ENCODE measurements at places on chromosomes 11 and 22.

DNA sequence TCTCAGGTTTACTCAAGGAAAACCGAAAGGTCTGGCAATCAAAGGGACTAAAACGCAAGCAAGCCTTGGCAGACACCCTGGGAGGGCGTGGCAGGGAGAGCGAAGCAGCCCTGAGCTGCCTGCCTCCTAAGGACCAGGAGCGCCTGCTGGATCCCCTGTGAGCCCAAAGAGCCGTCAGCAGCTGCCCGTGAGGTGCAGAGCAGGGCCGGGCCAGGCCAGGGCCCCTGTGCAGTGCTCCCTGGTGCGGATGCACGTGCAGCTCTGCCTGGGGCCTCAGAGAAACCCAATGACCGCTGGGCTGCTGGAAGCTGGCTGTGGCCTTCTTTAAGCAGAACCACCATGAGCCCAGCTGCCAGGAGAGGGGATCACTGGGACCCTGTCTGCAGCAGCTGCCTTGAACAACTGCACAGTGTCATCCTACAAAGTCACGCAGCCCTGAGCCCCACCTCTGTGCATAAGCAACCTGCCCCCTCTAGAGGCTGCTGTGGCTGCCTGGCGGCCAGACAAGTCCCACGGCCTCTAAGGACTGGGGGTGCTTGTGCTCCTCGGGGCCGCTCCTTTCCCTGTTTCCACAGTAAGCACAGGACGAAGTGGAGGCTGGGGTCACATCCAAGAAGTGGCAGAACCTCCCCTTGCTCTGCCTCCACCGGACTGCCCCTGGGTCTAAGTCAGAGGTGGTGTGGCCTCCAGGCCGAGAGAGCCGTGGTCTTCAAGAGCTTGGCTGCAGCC, 29.1 kb upstream of the COMT start:
- DNase-seq, result no peak

- no peak for DNase-seq
Observed at GRCh38 chr22:45318558-45319323, 9.0 kb downstream of the FAM118A start.

- no peak for DNase-seq
Observed at GRCh38 chr11:37504060-37504611, 906.1 kb upstream of the RAG2 start.

DNA sequence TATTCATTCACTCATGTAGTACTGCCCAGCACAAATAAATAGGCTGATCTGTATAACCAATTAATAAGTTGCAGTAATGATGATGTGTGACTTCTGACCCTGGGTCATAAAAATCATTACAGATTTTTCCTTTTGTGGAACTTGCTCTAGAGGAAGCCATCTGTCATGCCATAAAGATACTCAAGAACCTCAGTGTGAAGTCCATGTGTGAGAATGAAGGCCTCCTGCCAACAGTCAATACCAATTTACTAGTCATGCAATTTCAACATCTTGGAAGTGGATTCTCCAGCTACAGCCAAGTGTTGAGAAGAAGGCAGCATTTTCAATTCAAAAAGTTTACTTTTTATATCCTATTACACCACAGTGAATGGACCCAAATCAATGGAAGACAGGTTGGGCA, 435.6 kb upstream of the LRRC4C start:
- no peak for DNase-seq

DNA sequence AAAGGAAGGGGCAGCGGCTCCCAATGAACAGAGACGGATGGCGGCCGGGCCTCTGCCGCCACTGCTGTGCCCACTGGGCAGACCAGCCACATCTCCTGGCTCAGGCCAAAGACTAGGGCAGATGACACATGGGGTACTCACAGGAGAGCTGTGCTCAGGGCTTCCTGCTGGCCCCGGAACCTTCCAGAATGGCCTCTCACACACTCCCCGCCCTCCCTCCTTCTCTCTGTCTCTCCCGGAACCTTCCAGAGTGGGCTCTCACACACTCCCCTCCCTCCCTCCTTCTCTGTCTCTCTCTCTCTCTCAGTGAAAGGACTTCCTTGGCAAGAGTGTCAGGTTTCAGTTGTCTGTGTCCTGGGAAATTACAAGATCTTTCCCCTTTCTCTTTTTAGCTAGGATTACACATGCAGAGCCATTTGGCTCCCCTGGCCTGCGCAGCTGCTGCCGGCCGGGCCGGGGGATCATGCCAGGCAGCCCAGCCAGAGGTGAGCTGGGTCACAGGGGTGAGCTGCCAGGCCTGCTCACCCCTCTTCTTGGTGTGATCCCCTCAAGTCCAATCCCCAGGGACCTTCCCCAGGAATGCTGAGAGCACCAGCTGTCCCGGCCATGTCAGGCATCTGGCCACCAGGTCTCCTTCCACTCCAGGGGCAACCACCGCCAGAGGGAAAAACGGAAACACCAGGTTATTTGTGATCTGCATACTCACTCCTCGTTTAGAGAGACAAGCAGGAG, 45.3 kb upstream of the ADA2 start:
- no peak for DNase-seq

DNA sequence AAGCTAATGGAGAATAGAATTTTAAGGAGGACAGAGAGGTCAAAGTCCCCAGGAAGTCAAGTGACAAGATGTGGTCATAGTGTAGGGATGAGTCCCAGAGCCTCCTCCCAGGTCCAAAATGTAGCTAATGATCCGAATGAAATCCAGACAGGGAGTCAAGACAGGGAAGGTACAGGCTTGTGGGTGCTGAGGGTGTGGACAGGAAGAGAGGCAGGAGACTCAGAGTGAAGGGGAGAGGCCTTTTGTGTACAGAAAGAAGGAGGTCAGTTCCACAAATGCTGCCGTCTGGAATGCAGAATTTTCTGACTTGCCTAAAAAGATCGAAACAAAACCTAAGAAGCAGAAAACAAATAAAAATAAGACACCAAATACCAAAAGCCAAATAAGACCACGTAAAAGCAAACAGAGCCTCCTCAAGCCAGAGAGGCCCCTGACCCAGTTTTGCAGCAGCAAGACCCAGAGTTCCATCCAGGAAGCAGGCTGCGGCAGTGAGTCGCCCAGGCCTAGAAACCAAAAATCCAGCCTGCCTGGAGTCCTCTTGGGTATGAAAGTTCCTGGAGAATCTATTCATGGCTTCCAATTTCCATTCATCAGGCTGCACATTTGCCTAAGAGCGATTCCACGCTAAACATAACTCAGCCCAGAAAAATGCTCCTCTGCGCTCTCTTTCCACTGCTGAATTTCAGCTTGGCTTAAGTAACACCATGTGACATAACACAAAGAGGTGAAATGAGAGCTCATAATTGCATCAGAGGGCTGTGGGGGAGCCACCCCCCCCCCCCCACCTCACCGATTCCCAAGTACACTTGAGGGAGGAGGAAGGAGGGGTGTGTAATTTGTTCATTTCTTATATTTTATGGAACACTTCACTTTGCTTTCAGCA, 71.2 kb downstream of the KIRREL3 start:
- DNase-seq, result no peak

- DNase-seq, result no peak
Observed at GRCh38 chr11:118572981-118573550, 857 bp downstream of the ARCN1 start.

DNA sequence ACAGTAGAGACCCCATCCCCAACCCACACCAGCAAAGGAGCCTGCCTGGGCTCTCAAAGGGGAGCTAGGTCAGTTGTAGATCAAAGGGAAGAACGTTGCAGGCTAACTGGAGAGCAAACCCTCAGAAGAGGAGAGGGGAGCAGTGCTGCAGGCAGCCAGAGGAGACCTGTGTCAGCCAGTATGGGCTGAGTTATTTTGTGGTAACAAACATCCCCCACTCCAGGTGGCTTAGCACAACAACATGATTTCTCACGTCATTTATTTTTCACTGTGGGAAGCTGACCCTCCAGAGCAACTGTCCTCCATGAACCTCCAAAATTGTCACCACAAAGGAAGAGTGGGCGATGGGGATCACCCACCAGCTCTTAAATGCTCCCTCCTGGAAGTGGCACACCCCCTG, 19.8 kb upstream of the SHANK2 start:
- no peak for DNase-seq

DNA sequence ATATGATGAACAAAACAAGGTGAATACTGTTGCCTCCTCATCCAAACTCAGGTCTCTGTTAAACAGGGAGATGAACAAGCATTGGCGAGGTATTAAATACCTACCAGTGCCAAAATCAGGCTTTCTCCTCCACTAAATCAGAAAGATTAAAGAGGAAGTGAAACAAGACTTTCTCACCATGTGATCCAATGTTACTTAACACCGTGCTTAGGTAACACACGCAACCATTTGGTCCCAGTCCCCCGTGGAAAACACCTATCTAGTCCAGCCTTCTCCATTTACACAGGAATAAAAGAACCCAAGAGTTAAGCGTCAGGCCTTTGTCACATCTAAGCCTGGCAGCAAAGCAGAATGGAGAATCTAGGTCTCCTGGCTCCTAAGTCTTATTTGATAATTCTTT, 34.5 kb downstream of the TENM4 start:
- DNase-seq, result no peak

GRCh38 chr11:110973401-110973980, 261.3 kb upstream of the ARHGAP20 start:
- DNase-seq, result no peak

GRCh38 chr22:30245985-30246813, at the start of gene LIF:
Gene LIF, minus strand, starts transcription at chr22:30246759. Its CDS starts 64 bp downstream, at chr22:30246695.
- peak; percentile 30 for DNase-seq

DNA sequence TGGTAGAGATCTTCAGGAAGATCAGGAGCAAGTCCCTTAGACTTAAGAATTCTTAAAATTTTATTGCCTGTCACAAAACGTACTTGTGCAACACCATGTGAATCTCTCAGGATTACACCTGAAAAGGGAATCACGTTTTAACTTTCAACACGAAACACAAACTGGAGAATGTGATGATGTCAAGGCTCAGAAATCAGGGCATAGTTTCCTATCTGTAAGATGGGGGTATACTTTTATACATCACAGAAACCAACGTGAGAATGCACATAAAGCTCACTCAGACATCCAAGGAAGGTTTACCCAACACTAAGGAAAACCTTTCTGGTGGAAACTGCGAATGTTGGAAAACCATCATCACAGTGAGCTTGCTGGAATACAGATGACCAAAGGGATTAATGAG, 2.0 kb downstream of the RPS13 start:
- no peak for DNase-seq

- no peak for DNase-seq
Observed at GRCh38 chr11:107842412-107843100, 16.0 kb downstream of the SLC35F2 start.

DNA sequence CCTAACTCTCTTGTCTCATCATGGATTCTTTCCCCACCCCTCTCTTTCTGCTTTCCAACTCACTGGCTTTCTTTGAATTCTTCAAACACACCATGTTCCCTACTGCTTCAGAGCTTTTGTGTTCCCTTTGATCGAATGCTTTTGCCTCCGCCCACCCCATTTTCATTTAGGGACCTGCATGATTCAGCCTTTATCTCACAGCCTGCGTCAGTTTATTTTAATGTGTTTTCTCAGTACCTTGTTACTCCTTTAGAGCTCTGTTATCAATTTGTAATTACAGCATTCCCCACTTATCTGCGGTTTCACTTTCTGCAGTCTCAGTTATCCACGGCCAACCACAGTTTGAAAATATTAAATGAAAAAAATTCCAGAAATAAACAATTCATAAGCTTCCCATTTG, 451.3 kb downstream of the METTL15 start:
- DNase-seq, result no peak

DNA sequence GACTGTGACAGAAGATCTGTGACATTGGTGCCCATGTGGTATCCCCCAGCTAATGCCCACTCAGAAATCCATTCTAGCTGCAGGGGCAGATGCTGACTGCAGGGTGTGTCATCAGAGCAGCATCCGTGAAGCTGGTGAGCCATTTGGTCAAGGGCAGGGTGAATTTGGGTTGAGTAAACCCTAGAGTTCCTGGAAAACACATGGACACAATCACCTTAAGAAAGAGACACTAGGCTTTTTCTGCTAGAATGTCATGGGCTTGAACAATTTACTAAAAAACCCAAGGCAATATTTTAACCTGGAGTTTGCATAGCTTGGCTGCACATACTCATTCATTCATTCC, 100.0 kb downstream of the ADAMTS15 start:
- DNase-seq, result no peak

DNA sequence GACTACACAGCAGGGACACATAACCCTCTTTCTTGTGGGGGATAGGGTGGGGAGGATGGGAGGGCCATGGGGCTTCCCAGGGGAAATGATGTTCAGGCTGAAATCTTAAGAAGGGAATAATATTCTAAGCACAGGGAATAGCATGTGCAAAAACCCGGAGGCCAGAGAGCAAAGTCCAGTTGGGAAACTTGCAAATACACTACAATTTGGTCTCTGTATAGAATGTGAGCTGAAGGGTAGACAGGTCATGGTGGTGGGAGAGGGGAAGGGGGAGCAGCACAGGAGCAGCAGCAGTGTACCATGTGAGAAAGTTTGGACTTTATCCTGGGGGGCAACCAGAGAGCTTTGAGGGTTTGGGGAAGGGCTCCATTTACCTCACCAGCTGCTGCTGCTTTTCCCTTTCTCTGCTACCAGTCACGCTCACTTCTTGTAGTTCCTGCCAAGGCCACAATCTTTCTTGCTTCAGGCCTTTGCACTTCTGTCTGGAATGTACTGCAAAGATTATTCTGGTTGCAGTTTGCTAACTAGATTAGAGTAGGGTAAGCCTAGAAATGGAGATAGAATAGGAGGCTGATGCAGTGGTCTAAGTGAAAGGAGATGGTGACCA, 43.0 kb downstream of the KREMEN1 start:
- DNase-seq, result no peak

DNA sequence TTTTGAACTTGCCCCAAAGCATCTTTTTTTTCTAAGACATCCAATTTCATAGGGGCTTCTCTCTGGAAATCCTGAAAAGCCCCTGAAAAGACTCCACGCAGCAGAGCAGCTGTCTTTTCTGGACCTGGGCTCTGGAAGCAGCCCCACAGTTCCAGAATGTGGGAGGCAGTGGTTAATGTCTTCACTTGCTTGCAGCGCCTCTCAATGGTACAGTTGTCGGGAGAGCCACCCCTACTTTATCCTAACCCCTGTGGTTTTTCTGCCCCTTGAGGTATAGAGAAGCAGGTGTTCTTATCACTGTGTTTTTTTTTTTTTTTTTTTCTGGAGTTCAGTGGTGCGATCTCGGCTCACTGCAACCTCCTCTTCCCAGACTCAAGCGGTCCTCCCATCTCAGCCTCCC, 83.4 kb upstream of the SORL1-AS1 start:
- DNase-seq, result no peak

DNA sequence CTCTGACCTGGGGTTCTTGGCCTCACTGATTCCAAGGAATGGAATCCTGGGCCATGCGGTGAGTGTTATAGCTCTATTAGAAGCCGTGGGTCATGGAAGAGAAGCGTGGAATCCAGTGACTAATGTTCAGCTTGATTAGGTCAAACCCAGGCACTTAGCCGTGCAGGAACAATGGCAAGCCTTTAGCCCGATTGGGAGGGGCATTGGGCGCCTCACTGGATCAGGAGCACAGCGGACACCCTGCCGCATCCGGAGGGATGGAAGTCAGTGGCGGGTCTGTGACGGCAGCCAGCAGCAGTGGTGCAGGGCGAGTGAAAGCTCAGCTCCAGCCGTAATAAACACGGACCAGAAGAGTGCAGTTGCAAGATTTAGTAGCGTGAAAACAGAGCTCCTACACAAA, 20.5 kb upstream of the SLC17A6 start:
- DNase-seq, result no peak

- no peak for DNase-seq
Observed at GRCh38 chr11:116412118-116412889, 360.5 kb downstream of the BUD13 start.

Data from activated naive CD4-positive, alpha-beta T cell (primary cell).